Hippocampal formation (tissue), 2 donors: ENCODE measurements at places on chromosomes 7 and 10.

DNA sequence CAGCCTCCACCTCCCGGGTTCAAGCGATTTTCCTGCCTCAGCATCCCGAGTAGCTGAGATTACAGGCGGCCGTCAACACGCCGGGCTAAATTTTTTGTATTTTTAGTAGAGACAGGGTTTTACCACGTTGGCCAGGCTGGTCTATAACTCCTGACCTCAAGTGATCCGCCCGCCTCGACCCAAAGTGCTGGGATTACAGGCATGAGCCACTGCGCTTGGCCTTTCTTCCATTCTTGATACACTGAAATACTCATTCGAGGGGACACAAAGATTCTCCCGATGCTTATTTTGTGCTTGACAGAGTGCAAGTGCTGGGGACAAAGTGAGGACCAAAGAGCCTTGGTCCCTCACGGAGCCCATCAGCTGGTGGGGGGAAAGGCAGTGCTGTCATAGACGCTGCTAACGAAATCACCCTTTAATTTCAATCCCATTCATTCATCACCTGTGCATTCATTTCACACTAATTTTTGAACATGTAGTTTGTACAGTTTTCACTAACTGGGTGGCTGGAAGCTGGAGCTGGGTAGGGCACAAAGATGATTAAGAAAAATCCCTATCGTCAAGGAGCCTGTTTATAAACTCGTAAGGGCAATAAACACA lies 621 bp upstream of the FAM133B start:
- no peak for DNase-seq

DNA sequence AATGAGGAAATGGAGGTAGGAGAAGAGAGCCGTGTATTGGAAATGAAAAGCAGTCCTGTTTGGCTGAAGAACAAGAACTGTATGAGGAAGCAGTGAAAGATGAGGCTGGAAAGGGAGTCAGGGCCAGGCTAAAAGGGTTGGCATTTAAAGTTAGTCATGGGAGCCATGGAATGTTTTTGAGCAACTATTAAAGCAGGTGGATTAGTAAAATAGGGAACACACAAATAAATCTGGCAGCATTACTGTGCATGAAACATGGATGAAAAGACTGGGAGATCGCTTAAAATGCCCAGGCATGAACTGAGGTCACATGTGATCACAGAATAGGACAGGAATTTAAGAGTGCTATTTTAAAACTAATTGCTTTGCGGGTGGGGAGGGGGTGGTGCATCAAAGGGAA lies 1.4 kb upstream of the IFRD1 start:
- no peak for DNase-seq

GRCh38 chr10:77032188-77032570 lies 605.4 kb downstream of the KCNMA1 start:
- no peak for DNase-seq

GRCh38 chr7:8360564-8361153 lies 72.8 kb upstream of the NXPH1 start:
- no peak for DNase-seq

- DNase-seq = no peak
Measured at GRCh38 chr10:23376229-23376655, 31.6 kb upstream of the C10orf67 start.
